A549 (cell line): ENCODE measurements at places on chromosomes 5 and 9.

DNA sequence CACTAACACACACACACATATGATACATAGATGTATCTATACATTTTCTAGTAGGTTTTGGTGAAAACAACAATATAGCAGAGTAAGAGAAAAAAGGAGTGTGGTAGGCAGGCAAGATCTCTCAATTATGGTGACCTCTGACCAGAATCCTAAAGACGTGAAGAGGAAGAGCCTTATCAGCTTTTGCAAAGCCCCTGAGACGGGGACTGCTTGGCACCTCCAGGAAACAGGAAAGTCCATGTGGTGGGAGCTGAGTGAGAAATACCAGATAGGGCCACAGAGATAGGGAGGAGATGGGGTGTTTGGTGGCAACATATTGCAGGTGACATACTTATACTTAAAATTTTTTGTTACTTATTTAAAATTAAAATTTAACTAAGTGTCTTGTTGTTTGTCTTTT is 39.9 kb upstream of the CTXN3 start:
- no peak for DNase-seq

- no peak for DNase-seq
Measured at GRCh38 chr5:61752588-61752987, 420.5 kb downstream of the ZSWIM6 start.

DNA sequence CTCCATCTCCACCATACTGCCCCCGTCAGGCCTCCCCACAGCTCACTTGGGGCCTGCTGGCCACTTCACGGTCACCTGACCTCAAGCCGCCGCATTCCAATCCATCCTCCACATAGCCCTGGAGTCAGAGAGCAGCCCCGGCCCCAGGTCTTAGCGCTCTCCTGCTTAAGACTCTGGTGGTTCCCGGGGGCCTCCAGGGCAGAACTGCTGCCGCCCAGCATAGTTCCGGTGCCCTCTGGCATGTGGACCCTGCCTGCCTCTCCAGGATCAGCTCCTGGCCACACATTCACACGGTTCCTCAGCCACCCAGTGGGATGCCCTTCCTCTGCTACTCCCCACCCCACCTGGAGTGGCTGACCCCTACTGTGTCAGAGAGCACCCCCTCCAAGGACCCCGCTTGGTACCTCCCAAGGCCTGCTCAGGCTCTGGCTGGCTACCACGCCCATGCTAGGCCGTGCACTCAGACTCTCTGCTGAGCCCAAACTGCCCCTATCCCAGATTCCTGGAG is 8.7 kb downstream of the PHYKPL start:
- no peak for DNase-seq

GRCh38 chr5:75281716-75282465 is 45.2 kb upstream of the ANKRD31 start:
- DNase-seq, result no peak

- no peak for DNase-seq
Measured at GRCh38 chr5:177077335-177077734, 9.4 kb upstream of the FGFR4 start.

DNA sequence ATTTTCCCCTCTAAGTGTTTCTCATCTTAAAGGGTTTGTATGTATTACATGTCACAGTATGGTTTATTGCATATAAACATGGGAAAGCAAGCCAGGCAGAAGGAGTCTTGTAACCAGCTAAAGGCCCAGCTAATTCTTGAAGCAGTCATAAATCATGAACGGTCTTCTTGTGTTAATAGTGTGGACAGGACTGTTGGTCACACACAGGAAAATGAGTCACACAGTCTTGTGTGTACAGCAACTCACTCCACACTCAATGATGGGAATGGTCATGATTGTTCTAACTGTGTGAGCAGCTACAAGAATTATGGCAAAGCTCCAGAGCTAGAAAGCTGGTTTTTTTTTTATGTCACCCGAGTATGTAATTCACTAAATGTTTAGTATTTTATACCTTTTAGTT is 123.9 kb downstream of the GHR start:
- DNase-seq, result no peak

DNA sequence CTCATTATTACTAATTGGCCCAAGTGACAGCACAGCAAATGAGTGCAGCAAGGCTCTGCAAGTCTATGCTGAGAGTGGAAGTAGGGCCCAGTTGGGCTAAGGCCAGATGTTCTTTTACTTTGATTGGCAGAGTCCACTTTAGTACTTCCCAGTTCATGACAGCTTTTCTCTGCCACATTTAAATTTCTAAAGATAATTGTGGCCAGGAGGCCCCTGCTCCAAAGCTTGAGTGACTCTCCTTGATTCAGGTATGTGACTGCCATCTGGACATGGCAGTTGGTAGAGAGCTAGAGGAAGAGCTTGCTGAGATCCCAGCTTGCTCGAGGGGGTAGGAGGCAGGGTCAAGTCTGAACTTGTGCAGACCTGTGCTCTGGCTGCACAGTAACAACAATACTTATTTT is 154.1 kb downstream of the CARTPT start:
- no peak for DNase-seq

GRCh38 chr9:71582347-71582746 is 186.0 kb downstream of the CEMIP2 start:
- DNase-seq, result no peak

DNA sequence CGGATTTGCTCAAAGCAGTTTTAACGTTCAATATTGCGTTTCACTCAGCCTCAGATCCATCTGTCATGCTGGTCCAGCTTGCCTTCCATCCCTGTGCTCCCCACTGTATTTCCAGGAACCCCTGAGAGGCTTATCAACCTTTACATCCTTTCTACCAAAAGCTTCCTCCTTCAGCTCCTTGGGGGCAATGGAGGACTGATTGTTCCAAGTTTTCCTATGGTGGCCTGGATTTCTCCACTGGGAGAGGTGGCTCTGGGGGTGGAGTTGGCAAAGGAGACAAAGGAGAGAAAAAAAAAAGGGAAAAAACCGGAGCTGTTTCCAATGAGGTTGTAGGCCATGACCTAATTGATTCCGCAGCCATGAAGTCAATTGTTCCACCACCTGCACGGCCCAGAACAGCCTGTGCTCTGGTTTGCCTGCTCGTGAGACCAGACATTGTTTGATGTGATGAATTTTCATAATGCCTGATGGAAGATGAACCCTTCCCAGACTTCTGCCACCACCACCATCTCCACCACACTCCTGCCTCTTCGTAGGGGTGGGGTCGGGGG is 54.1 kb downstream of the ABLIM3 start:
- no peak for DNase-seq

GRCh38 chr5:107248066-107248695 is 422.6 kb downstream of the EFNA5 start:
- DNase-seq, result peak; percentile 66

DNA sequence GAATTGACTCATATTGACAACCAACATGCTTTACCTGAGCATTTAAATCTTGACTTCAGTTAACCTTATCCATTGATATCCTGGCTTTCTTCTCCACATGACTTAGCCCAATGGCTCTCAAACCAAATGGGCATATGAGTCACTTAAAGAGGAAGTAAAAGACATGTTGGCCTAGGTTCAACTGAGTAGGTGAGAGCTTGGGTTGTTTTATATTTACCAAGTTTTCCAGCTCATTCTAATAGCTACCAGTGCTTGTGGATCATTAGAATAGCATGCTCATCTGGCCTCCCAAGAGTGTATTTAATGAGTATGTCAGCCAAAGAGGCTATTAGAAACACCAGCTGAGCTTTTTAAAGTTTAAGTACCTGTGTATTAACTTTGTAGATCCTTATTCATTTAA is 1049.0 kb downstream of the PTPRD start:
- DNase-seq, result no peak

DNA sequence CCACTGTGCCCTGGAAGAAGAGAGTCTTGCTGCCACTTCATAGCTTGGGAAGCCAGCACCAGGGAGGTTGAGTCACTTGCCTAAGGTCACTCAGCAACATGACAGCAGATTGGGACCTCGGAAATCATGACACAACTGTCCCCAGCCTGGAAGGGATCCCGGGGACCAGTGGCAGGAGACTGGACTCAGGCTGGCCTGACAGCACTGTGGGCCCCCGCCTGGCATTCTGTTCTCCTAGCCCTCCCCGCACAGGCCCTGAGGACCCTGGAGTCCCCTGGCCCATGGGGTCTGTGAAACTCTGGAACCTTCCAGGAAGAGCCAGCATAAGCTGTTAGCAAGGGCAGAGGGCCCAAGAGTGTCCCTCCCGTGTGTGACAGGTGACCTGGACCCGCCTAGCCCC is 64.9 kb downstream of the COL5A1 start:
- DNase-seq, result no peak

- DNase-seq, result no peak
Measured at GRCh38 chr9:113817171-113817570, 58.9 kb upstream of the ZNF618 start.

DNA sequence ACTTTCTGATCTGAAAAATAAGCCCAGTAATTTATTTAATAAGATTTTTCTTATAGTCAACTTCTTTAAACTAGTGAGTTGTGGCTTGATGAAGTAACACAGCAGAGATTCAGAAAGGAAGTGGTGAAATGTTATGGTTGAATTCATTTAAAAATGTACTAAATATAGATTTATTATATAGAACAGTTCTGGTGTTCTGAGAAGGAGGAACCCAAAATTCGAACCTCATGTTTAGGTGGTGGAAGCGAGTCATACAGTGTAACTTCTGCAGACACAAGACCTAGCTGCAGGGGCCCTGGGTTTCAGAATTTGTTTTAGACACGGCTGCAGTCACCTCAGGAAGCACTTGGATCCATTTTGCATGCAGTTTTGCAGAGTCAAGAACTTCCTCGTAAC is 188.2 kb downstream of the TRIO start:
- DNase-seq, result no peak

GRCh38 chr9:134055981-134056461 is 11.8 kb downstream of the BRD3 start:
- peak; percentile 45 for DNase-seq

DNA sequence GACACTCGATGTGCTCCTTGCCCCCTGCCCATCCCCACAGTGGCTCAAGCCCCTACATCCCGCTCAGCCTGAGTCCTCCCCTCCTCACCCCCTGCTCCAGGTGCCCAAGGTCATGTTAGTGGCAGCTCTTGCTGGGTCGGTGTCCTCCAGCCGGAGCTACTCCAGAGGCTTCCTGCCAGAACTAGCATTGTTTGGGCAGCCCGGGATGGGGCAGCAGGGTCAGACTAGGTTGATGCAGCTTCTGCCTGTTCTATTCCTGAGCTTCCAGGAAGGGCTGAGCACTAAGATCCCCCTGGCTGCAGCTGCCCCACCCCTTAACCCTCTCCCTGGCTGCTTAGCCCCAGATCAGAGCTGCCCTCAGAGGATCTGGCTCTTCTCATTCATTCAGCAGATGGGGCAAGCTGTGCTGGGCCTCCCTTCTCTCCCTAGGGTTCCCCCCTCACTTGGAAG is 671 bp downstream of the RGS14 start:
- no peak for DNase-seq

DNA sequence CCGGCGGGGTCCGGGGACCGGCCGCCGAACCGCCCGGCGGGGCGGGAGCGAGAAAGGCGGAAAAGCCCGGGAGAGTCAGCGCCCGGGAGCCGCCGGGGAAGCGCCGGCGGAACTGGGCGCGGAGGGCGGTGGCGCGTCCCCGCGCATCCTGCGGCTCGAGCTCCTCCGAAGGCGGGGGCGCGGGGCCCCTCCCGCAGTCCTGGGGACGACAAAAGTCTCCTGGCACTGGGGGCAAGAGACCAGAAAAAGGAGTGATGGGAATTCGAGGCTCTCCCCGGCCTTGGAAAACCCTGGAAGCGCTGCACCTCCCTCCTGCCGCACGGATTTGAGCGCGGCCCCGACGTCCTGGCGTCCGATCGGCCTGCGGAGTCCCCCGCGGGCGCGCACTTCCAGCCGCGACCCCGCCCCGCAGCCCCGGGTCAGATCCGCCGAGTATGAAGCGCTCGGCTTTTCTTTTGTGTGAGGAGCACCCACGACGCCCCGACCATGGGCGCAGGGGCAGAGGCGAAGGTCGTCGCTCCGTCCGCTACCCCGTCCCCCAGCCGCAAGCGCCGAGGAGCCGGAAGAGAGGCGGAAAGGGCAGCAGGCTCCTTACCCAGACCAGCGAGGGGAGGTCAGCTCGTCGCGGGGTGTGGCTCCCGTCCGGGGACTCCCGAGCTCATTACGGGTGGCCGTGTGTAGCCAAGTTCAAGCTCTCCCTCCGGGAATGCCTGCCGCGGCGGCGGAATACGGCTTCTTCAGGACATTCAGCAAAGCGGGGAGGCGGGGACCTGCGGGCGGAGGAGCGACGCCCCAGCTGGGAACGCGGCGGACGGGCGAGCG is at the start of gene EPB41L4A:
Gene EPB41L4A, minus strand, starts transcription at position 114 of the 822 bp plus-strand sequence. CDS start 238 bp downstream, outside the sequence.
- DNase-seq, result peak; percentile 66

DNA sequence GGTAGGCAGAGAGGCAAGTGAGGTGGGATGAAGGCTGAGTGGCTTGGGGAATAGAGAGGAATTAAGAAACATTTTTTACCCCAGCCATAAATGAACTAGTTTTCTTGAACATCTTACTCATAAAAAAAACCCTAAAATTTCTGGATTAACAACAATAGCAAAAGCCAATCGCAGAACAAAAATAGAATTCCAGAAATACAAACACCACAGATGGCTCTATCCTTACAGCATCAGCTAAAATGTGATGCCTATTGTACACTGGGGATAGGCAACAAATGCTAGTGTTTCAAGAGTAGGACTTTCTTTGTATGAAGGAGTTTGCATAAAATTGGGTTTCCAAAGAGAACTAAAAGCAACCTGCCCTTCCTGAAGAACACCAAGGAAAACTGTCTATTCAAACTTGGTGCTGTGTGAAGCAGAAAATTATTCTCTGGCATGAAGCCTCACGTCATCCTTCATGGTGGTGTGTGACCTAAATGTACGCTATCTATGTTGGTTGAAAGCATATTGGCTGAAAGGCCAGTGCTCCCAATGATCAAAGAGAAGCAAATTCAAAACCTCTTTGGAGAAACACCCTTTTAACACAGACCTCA is 82.9 kb downstream of the JAKMIP2 start:
- DNase-seq, result no peak

DNA sequence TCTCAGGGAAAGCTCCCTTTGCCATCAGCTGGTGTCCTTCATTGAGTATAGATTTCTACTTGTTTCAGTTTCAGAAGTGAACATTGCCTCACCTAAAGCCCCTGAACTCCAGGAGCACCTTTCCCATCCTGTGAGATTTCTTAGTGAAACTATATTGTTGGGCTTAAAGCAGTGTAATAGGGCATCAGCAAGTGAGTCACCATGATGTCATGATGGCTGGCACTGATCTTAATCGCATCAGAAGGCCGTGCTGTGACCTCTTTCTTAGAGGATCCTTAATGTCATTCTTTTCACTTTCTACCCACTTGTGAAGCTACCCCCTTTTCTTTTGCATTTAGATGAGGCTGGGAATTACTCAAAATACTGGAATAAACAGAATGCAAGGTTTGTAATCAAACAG is 401.3 kb downstream of the MTRR start:
- DNase-seq, result no peak
